Activated effector memory CD4-positive, alpha-beta T cell treated with anti-CD3 and anti-CD28 coated beads, Interleukin-2, amount 50 U/mL, for 16 hours (primary cell): ENCODE measurements at places on chromosomes 5 and 9.

DNA sequence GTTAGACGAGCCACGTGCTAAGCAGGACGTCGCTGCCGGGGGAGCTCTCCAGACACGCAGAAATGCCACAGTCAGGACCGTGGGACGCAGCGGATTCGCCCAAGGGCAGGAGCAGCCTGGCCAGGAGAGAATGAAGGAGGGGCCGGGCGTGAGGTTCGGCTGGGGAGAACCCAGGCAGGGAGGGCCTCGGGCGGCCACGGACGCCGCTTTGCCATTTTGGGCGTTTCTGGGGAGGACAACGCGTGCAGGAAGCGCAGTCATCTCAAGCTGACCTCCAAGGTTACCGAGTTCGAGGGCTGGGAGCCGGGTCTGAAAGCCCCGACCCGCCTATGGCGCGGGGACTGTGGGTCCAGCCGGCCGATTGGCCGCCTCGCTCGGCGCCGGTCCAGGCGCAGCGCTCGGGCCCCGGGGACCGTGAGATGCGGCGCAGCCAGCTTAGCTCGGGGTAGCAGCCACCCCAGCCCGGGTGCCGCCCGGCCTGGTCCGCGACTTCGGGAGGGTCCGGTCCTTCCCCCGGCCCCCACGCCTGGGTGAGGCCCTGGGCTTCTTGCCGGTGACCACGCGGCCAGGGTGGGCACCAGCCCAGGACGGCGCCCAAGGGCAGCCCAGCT lies 760 bp upstream of the MAN1B1 start:
- peak; percentile 76 for DNase-seq

DNA sequence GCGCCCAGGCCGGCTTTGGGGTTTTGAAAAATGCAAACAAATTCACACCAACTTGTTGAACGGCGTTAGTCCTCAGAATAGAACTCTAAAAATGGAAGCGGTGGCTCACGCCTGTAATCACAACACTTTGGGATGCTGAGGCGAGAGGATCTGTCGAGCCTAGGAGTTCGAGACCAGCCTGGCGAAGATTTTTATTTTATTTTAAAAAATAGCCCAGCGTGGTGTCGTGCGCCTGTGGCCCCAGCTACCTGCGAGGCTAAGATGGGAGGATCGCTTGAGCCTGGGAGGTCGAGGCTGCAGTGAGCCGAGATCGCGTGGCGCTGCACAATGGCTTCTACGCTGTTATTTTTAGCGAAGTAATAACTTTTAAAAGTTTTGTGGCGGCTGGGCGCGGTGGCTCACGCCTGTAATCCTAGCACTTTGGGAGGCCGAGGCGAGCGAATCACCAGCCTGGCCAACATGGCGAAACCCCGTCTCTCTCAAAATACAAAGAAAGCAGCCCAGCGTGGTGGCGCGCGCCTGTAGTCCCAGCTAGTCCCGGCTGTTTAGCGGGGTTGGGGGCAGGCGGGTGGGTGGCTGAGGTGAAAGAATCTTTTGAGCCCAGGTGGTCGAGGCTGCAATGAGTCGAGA lies 694 bp upstream of the PLIN2 start:
- peak; percentile 64 for DNase-seq

DNA sequence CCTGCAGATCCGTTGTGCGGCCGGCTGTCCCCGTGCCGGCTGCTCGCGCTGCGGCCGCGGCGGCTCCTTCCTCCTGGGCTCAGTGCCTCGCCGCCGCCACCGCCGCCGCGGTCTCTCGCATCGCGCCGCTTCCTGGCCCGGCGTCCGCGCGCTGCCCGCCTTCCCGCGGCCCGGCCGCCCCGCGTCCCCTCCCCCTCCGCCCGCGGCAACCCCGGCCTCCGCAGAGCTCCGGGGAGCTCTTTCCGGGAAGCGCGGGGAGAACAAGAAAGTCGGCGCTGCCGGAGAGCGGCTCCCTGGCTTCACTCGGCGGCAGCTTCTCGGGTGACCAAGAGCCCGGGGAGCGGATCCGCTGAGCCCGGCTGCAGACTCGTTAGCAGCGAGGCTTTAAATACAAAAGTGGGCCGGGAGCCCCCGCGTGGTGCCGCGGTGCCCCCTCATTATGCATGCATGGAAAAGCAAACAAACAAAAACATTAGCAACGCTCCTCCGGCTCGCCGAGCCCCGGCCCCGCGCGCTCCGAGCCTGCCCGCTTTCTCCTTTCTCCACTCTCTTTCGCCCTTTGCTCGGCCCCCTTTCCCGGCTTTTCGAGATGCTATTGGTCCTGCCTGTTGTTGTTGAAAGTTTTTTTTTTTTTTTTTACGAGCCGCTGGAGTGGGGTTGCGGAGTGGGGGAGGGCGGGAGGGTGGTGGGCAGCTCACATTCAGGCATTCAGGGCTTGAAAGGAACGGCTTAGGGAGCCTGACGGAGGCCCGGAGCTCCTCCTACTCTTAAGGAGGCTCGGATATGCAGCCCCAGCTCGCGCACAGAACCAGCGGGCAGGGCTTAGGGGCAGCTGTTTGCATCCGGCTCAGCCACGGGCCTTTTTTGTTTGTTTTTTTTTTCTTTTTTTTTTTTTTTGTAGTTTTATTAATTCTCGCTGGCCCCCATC lies at the start of gene GAS1:
Gene GAS1 (minus strand): TSS at position 361 of the 928 bp plus-strand sequence. CDS start 727 bp downstream, outside the sequence.
- DNase-seq: peak; percentile 87

DNA sequence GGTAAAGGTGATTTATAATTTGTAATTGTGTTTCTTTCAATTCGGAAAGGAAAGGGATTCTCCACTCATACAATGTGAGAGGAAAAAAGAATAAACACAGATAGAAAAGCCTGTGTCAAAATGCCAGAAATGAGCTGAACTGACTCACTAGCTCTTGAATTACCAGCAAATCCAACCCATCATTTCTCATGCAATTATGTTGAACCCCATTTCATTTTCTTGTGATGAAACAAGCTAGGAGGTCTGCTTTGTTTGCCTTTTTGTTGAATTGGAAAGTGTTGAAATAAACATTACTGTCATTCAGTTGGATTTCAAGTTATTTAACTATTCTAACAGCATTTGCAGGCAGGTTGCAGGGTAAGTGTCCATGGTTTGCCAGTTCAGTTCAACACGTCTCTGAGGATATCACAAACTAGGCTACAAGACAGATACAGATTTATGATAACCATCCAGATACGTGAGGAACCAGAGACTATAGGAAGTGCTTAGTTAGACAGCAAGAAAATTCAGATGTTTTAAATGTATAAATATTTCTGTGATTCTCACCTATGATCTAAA lies 547.2 kb downstream of the MAT2B start:
- DNase-seq: no peak

DNA sequence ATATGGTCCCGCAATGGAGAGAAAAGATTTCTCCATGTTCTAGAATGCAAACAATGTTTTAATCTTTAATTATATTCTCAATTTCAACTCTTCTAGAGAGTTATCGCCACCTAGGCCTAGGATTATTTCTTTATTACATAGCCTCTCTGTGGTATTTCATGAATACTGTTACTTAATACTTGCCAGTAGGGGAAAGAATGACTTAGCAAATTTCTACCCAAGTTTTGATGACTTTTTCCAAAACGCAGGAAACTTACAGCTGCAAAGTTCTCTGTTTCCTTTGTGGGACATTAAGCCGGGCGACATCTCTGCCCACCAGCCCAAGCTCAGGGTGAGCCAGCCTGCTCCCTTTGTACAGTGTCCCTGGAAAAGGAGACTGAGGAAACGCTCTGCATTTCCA lies 73.8 kb downstream of the MED27 start:
- no peak for DNase-seq

DNA sequence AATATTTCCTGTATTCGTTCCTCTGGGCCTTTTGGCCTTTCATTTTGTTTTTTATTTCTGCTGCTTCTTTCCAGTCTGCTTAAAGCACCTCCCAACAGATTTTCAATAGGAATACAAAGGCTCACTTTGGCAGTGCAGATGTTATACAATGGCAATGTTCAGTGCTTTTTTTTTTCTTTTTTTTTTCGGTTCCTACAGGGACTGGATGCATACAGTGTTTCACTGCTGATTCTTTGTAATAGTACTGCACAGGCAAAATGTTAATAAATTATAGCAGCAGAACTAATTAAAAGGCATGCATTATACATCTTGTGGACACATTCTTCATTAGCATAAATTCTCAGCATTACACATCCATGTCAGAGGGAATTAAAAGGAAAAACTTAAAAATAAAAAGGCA lies 356.6 kb upstream of the C9orf72 start:
- no peak for DNase-seq

GRCh38 chr9:98256756-98257155 lies 1.3 kb upstream of the TBC1D2 start:
- DNase-seq: peak; percentile 69
